ENCODE measurements at places on chromosomes 13 and 19.

- no peak for DNase-seq
These were observed 200.2 kb downstream of the SPRY2 start for GRCh38 chr13:80140685-80141084.

- DNase-seq, result no peak
These were observed 122.0 kb upstream of the FNDC3A start for GRCh38 chr13:48853728-48854102.

- peak; percentile 3 for DNase-seq
These were observed 437 bp downstream of the SUCLA2 start for GRCh38 chr13:48000559-48001113.

DNA sequence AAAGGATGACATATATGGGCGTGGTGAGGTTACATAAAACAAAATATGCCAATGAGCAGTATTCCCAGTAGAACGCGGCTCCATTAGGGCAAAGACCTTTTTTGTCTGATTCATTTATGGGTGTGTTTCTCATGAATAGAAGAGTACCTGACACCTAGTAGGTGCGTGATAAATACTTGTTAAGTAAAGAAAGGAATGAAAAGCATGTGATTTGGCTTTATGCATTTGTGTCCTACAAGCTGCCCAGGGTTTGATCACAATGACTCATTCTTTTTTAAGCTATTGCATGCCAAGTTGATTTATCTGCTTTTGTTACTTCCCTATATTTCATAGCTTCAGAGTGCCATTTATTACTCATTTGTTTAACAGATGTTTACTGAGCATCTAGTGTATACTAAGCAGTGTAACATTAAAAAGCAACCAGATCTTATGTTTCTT, 19.1 kb upstream of the KCTD4 start:
- no peak for DNase-seq

- DNase-seq, result no peak
These were observed 194.7 kb downstream of the ZNF536 start for GRCh38 chr19:30566681-30567420.

- no peak for DNase-seq
These were observed 1.0 kb upstream of the UBE2M start for GRCh38 chr19:58559275-58560006.

Data from T-helper 9 cell (primary cell).